GM19239 (cell line): ENCODE measurements at places on chromosomes 12 and 14.

GRCh38 chr12:82942991-82943401, 256.3 kb downstream of the TMTC2 start:
- DNase-seq, result no peak

- DNase-seq, result no peak
Observed at GRCh38 chr12:89347325-89347829, 4.9 kb downstream of the DUSP6 start.

GRCh38 chr14:90970167-90970600, 90.3 kb downstream of the RPS6KA5 start:
- no peak for DNase-seq

DNA sequence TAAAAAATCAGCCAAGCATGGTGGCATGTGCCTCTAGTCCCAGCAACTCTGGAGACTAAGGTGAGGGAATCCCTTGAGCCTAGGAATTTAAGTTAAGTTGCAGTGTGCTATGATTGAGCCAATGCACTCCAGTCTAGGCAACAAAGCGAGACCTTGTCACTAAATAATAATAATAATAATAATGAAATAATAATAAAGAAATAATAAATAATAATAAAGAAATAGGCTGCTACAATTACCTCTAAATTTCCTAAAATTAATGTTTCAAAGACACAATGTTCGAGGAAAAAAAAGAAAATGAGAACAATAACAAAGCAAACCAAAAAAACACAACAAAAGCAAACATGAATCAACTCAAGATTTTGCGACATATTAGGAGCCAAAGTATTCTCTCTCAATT, 29.7 kb downstream of the RALGAPA1 start:
- DNase-seq, result no peak

DNA sequence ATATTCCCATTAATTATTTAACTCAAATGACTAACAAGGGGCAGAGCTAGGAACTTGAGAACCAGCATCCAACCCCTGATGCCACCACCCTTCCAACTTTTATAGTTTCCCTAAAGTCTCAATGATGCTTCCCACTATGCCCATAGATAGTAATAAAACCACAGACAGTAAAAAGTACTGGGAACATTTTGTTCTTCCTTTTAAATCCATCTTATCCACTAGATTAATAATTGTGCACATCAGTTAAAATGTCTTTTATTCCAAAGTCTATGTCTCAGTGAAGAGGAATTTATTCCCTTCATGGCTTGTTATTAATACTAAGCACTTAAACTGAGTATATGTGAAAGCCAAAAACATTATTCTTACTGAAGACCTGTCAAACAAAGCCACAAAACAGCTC, 45.8 kb downstream of the SINHCAF start:
- DNase-seq, result no peak

- no peak for DNase-seq
Observed at GRCh38 chr12:39620659-39621658, 1.4 kb upstream of the ABCD2 start.

- no peak for DNase-seq
Observed at GRCh38 chr12:754851-755562, 2.6 kb downstream of the WNK1 start.

GRCh38 chr14:52348776-52349175, 34.7 kb downstream of the PTGER2 start:
- no peak for DNase-seq

GRCh38 chr14:95360828-95361227, 41.1 kb upstream of the CLMN start:
- DNase-seq, result no peak

DNA sequence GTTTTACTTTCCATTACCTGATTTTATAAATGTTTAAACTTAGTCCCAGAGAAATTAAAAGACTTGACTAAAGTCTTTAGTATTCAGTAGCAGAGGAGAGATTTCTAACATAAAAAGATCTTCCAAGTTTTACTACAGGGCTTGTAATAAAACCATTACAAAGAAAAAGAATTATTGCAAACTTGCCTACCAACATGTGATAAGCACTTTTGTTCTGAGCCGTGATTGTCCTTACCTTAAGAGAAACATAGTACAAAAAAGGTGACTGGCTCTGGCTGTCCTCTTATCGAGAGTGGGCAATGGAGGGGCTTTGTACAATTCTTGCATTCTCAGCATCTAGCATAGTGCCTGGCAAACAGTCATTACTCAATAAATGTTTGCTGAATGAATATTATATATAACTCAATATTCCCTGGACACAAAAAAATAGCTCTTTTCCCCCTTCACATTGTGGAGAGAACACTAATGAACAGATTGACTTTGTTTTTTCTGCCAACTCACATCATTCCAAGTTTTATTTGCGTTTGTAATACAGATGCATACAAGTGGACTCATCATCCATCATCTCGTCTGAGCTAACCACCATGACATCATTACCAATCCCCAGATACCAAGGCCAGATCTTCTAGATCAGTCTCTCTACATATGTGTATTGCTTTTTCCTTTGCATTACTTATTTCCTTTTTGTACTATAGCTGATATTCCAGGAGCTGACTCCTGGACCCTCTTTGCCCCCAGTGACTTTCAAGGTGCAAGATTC, 192.8 kb upstream of the EEA1 start:
- DNase-seq, result no peak

GRCh38 chr12:127304751-127305725, 961.9 kb upstream of the TMEM132C start:
- no peak for DNase-seq

DNA sequence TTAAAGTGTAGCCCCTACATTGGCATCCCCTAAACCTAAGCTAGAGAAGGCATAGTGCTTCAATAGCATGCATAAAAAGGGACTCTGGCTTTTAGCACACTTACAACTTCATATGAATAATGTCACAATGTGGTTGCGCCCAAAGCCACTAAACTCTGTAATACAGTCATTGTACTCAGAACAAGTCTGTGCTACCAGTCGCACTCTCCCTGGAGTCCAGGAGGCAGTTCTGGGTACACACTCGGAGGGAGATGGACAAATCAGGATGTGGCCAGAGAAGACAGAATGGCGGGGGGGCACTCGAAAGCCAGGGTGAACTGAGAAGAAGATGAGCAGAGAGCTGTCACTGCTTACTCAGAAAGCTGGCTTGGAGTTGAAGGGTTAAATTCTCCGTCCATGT, 10.6 kb downstream of the SAMD4A start:
- DNase-seq, result no peak

- no peak for DNase-seq
Observed at GRCh38 chr12:66713984-66714383, 35.1 kb upstream of the GRIP1 start.
